ENCODE measurements at places on chromosomes 1 and 21.

DNA sequence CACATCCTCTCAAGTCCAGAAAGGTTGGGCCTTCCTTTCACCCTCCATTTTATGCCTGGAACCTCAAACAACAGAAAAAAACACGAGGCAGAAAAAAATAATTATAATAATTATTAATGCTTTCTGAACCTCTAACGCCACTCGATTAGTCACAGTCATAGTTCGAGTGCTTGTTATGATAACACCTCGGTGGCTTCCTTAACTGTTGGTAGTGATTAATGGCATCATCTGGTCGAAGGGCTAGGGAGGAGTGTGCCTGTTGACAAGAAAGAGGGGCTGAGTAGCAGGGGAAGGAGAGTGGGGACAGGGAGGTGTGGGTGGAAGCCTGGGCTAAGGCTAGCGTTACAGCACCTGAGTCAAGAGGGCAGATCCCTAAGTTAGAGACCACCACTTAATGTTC, 21.3 kb upstream of the IL10 start:
- DNase-seq: no peak

DNA sequence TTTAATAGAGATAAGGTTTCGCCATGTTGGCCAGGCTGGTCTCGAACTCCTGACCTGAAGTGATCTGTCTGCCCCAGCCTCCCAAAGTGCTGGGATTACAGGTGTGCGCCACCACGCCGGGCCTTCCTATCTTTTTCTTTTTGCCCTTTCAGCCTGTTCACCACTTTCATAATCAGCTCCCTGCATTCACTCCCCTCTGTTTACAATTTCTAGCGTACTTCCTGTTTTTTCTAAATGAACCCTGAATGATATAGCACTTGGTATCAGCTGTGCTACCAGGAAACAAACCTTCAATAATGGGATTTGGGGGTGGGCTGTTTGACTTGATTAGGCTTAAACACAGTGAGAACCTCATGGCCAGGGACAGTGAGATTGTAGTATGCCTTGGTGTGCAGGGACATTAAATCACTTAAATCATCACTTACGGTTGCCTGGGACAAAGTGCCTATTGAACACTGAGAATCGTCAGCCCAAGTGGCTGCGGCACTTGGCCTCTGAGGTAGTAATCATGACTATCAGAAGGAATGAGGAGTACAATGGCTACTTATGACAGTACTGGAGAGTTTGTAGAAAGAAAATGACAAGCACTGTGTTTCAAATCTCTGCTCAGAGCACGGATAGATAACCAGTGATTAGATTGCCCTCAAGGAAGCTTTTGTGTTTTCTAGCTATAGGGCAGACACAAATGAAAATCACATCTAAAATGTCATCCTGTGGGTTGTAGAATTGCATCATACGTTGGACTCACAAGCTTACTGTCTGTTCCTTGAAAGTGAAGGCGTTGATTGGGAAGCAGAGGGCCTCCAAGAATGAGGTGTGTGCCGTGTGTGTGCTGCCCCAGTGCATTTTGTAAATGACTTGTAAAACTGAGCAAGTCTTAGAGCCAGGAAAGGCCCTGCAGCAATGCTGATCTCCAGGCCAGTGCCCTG, 661.8 kb downstream of the MATN1 start:
- no peak for DNase-seq

- no peak for DNase-seq
Observed at GRCh38 chr1:148362216-148362611, 120.9 kb downstream of the PPIAL4G start.

DNA sequence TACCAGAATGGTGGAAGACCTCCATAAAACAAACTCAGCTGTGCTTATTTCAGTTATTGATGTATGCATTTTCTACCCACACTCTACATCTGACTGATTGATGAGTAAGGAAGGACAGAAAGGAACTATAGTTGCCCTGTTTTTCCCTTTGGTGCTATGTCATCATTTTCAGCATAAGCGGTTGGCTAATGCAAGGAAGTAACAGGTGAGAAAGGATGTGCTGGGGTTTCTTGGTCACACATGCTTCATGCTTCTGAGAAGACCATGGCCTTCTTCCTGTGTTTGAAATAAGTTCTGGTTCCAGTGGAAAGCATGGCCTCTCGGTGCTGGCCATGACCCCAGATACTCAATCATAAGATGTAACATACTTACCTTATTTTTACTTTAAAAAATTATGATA, 541.2 kb downstream of the PTPRU start:
- no peak for DNase-seq

DNA sequence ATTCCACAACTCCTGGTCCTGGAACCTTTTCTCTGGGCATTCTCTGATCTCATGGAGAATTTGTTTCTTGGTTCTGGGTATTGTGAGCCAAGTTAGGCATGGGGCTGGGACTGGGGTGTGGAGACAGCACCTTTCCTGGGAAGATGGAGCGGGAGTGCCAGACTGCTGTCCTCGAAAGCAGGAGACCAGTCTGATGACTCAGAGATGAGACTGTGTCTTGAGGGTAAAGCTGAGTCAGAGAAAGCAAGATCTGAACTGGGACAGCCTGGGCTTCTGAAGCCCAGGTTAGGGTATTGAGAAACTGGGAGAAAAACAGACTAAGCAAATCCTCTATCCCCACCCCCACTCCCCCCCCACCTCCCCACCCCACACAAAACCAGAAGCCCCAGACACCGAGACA, 2.2 kb upstream of the KANK4 start:
- peak; percentile 12 for DNase-seq

DNA sequence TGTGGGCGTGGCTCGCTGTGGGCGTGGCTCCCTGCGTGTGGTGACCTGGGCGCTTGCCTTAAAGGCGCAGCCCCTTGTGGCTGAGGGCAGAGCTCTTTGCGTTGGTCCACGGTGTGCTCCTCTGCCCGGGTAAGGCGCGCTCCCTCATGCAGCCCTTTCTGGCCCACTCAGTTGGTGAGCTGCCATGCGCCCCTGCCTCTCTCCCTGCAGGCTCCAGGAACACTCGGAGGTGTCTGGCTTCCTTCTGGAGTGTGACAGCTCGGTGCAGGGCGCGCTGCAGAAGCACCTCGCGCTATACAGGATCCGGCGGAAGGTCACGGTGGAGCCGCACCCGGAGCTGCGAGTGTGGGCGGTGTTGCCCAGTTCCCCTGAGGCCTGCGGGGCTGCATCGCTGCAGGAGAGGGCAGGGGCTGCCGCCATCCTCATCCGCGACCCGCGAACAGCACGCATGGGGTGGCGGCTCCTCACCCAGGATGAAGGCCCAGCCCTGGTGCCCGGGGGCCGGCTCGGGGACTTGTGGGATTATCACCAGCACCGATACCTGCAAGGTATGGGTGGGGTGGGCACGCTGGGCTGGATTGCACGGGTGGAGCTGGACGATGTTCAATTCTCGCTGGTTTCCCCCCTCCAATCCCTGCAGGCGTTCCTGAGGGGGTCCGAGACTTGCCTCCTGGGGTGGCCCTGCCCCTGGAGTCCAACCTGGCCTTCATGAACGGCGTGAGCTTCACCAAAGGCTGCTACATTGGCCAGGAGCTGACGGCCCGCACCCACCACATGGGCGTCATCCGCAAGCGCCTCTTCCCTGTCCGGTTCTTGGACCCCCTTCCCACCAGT, 9.1 kb downstream of the IBA57 start:
- no peak for DNase-seq

DNA sequence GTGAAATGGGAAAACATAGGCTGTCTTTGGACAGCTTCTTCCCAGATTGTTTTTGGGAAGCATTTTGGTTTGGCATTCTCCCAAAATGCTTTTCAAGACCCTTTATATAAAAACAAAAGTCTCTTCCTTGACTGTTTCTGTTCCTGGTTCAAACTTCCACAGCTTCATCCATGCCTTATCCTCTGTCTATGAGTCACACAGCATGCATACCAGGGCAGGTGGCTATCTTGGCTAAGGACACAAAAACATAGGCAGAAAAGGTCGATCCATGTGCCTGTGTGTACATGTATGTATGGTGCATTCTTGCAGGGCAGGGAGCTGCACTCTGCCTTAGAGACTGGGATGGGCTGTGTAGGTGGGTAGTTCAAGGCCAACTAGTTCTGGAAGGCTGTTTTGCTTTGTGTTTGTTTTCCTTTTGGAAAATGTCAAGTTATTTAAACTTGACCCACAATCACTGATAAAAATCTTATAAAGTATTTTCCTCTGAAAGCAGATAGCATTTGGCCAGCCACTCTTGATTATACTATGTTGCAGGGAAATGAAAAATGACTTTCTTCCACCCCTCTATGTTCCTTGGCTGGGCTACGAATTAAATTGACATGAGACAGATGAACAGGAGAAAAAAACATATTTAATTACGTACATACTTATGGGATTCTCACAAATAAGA, 437.0 kb downstream of the SIPA1L2 start:
- no peak for DNase-seq

DNA sequence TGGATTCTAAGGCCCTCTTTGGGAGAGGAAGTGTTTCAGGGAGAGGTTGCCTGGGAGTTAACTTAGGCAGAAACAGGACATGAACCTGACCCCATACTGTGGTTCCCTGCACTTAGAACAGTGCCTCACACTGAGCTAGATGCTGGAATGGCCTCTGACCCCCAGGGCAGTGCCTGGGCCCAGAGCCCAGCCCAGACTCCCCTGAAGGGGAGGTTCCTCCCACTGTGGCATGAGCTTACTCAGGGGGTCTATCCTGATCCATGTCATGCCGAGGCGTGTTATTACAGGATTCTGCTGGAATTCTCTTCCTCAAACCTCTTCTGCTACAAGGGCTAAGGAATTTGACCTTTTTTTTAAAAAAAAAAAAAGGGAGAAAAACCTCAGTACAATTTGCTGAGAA, 72.2 kb downstream of the MRPL37 start:
- DNase-seq: no peak

GRCh38 chr21:34174470-34174869, 101.1 kb downstream of the MRPS6 start:
- DNase-seq: no peak

DNA sequence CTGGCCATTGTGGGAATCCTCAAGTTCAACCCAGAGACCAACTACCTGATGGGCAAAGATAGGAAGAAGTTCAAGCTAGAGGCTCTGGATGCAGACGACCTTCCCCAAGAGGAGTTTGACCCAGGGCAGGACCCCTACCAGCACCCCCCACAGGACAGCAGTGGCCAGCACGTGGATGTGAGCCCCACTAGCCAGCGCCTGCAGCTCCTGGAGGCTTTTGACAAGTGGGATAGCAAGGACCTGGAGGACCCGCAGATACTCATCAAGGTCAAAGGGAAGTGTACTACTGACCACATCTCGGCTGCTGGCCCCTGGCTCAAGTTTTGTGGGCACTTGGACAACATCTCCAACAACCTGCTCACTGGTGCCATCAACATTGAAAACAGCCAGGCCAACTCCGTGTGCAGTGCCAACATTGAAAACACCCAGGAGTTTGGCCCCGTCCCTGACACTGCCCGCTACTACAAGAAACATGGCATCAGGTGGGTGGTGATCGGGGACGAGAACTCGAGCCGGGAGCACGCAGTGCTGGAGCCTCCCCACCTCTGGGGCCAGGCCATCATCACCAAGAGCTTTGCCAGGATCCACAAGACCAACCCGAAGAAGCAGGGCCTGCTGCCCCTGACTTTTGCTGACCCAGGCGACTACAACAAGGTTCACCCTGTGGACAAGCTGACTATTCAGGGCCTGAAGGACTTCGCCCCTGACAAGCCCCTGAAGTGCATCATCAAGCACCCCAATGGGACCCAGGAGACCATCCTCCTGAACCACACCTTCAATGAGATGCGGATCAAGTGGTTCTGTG, 30.6 kb upstream of the GPR137B start:
- no peak for DNase-seq

- no peak for DNase-seq
Observed at GRCh38 chr21:45073301-45074047, 906 bp upstream of the ADARB1 start.

DNA sequence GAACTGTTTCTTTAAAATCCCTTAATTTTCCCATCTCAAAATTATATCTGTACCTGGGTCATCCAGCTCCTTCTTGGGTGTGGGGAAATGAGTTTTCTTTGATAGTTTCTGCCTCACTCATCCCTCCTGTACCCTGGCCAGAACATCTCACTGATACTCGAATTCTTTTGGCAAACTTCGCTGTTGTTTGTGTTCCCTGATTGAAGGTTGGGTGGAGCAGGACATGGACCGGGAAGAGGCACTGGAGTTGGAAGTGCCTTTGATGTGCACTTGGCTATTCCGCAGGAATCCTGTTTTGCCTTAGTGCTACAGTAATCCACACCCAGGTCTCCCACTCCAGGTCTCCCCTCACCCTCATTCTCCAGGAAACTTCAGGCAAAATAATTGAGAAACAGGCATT, 11.2 kb downstream of the MINDY1 start:
- DNase-seq: no peak

- no peak for DNase-seq
Observed at GRCh38 chr1:106880226-106880625, 176.2 kb upstream of the PRMT6 start.

GRCh38 chr1:115220340-115221270, 117.4 kb downstream of the NGF start:
- no peak for DNase-seq

GRCh38 chr1:199002661-199003060, 363.8 kb downstream of the PTPRC start:
- DNase-seq: no peak

GRCh38 chr1:248825573-248825908, 174 bp downstream of the SH3BP5L start:
- no peak for DNase-seq

- no peak for DNase-seq
Observed at GRCh38 chr1:5660141-5660935, 331.9 kb downstream of the NPHP4 start.

DNA sequence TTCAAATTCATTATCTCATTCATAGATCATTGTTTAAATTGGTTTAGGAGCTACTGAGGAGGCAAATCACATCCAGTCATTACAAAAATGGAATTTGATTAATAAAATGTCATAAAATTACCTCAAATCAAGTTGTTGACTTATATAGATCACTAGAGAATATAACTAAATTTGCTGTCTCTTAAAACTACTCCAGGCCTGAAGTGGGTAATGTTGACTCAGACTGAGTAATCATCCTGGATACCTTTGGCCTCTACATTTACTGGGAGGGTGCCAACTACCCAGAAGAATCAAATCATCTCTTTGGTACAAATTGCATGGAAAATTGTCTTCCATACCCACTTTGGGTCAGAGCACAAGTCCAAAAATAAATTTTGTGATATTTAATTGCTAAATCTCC, 191.2 kb upstream of the GREM2 start:
- DNase-seq: no peak

- DNase-seq: no peak
Observed at GRCh38 chr1:244393604-244394176, 58.0 kb downstream of the ADSS2 start.

- DNase-seq: no peak
Observed at GRCh38 chr1:48676822-48677221, 99.9 kb downstream of the BEND5 start.

DNA sequence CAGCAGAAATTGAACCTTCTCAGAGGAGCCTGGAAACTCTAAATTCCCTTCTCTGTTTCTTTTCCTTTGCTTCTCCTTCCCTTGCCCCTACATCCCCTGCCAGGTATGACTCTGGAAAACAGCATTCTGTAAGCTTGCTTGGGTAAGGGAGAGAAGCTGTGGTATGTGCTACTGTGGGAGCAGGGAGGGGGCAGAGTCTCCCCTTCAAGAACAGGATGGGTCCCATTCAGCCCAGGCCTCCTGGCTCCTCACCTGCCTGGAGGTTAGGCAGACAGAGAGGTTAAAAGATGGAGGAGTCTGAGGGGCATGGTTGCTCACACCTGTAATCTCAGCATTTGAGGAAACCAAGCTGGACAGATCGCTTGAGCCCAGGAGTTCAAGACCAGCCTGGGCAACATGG, 40.6 kb upstream of the UBE2U start:
- no peak for DNase-seq

Measured in CD14-positive monocyte (primary cell).